Immature natural killer cell (primary cell): ENCODE measurements at places on chromosomes 5 and 9.

- no peak for DNase-seq
Observed at GRCh38 chr5:3600106-3601060, 4.8 kb downstream of the IRX1 start.

DNA sequence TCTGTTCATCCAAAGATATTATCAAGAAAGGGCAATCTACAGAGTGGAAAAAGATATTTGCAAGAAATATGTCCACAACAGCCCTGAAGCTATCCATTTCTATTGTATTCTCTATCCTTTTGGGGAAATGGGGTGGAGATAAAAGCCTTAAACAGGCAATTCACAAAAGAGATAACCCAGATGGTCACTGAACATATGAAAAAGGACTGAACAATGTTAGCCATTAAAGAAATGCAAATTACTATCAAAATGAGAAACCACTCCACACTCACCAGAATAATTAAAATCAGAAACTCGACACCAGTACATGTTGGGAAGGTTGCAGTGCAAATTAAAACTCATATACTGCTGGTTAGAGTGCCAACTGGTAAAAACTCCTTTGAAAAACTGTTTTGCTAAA is 955.2 kb upstream of the DMAC1 start:
- DNase-seq: no peak

GRCh38 chr5:135950611-135951010 is 4.2 kb downstream of the LECT2 start:
- no peak for DNase-seq

DNA sequence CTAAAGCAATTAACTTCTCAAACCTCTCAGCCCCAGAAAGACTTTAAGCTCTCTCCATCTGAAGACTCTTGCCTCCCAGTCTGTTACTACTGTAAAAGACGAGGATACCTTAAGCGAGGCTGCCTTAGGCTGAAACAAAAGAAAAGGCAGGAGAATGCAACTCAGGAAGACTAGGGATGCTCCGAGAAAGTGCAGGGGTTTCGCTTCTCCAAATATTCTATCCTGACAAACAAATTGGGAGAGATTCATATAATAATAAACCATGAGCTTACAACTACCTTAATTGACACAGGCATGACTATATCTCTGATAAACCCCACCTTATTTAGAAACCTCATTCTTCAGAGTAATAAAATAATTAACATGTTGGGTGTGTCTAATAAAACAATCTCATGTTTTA is 4.9 kb upstream of the UGT3A1 start:
- no peak for DNase-seq

DNA sequence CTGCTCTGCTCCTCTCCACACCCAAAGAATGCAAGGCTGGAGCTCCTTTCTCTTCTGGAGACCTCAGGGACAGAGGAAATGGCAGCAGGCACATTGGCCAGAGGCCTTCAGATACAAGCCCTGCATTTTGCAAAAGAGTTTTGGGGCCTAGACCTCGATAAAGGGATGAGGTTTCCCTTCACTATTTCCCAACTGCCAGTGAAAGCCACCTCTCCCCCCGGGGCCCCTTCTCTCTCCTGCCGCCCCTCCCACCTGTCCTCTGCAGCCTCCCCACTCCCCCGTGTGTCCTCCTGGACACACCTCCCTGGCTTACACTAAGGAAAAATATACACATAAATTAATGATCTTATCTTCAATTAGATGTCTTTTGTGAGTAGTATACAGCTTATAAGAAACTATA is 21.3 kb upstream of the LMNB1 start:
- DNase-seq: no peak

- DNase-seq: no peak
Observed at GRCh38 chr9:122371846-122372245, 1.0 kb downstream of the PTGS1 start.
